NCI-H1417 treated with DMSO at 0.1 percent for 48 hours (cell line): ENCODE measurements at places on chromosomes 4 and X.

GRCh38 chrX:132119821-132120515 is 7.9 kb downstream of the FRMD7 start:
- no peak for DNase-seq

GRCh38 chr4:27414887-27415731 is 554.5 kb downstream of the STIM2 start:
- DNase-seq, result no peak

DNA sequence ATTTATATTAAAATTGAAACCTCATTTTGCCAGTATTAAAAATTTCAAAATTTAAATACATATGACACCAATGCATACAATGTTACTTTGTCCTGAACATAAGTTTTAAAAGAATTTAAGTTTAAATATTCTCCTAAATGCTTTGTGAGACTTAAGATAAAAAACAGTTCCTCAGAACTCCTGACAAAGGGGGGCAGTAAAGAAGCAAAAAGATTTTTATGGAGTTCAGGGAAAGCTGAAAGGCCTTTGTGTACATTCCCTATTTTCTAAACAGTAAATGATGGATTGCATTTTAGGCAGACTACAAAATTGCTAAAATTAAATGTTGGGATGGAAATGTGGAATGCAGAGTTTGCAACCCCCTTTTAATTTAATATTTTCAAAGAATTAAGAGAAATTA is 81.7 kb downstream of the SNCA start:
- DNase-seq, result no peak

DNA sequence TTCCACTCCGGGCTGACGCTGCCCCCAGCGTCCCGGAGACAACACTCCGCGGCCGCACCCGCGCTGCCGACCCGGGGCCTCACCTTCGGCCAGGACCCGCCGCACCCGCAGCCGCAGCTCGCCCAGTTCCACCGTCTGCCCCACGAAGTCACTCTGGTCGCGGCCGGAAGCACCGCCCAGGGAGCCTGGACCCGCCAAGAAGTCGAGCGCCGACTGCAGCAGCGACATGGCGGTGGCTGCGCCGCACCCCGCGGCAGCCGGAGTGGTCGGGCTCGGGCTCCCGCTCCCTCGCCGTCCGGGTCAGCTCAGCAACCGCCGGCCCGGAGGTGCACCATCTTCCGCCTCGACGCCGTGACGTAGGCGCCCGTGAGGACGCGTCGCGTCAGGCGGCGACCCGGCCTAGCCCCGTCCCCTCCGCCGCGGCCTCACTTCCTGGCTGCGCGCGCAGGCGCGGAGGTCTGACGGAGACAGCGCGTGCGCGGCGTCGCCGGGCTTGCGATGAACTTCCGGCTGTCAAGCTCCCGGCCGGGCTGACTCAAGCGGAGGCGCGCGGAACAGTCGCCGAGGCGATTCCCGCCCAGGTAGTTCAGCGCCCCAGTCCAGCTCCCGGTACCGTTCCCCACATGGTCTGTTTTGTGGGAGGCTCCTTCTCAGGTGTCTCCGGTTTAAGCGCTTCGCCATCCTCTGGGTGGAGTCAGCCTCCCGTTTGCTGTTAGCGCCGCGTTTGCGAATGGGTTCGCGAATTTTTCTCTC is at the start of the genes GAK and TMEM175:
TSS of gene GAK (minus strand) at position 357 of the 753 bp plus-strand sequence. CDS start at position 228, 129 bp downstream.
TSS of gene TMEM175 (plus strand) at position 501 of the 753 bp plus-strand sequence. CDS start 15,280 bp downstream, outside the sequence.
- DNase-seq, result peak; percentile 65

DNA sequence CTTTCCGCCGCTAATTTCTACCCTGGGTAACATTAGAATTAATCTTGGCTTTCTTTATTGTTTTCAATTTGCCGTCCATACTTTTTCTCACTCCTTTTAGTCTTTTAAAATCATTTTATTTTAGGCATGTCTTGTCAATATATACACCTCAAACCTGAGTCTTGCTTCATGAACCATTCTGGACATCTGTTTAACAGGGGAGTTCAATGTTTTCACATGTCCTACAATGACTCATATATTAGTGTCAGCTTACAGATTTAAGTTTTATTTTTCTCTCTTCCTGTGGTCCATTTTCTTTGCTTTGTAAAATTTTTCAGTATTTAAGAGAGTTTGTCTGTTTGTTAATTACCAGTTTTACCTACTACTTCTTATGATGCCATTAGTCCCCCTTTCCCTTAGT is 89.5 kb downstream of the LCORL start:
- no peak for DNase-seq

DNA sequence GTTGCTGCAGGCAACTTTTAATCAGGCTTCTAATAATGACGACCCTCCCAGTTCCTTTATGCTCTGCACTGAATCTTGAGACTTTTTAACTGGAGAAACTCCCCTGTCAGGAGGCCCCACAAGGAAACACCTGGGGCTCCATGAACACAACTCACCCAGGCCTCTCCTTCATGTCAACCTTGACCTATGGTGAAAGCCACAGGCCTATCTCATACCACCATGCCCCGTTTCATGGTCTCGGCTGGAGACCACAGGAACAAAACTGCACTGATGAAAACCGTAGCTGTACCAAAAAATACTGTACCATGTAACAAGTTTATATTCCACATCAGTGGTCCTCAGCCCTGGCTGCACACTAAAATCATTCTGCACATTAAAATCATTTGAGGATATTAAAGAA is 57.0 kb downstream of the ZNF827 start:
- DNase-seq, result no peak

DNA sequence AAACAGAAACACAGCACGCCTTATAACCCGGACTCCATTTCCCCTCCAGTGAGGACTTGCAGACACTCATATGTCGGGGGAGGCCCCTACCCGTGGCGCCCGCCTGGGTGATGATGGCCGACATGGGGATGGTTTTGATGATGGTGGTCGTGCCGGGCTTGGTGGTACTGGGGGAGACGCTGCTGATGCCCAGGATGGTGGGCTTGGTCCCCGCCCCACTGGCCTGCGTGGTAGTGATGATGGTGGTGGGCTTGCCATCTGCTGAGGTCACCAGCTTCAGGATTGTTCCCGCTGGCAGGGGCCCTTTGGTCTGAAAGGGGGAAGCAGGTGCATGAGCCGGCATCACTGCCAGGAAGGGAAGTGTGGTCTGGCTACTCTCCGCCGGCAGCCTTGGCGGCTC is 12.8 kb upstream of the RENBP start:
- DNase-seq, result no peak

- no peak for DNase-seq
These were observed 34.2 kb upstream of the CSN1S1 start for GRCh38 chr4:69896530-69897116.

DNA sequence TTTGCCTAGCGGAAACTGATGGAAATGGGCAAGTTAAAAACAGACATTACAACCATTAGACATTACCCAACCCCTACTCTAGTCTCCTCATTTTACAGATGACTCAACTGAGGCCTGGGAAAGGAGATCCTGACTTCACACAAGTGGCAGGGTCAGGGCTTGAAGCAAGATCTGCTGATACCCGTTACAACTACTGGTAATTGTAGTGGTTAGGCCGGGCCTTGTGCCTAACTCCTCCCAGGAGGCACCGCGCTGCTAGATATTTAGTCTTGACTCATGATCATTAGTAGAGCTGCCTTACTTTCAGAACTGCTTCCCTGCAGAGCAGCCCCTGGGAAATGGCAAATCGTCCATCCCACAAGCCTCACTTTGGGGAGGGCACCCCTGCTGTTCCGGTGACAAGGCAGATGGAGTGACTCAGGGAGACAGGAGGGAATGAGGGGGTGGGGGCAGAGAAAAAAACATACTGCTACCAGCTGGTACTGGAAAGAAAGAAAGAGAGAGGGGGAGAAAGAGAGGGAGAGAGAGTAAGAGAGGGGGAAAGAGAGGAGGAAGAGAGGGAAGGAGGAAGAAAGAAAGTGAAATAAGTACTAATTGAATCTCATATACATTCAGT is 12.2 kb downstream of the ARHGEF6 start:
- no peak for DNase-seq

DNA sequence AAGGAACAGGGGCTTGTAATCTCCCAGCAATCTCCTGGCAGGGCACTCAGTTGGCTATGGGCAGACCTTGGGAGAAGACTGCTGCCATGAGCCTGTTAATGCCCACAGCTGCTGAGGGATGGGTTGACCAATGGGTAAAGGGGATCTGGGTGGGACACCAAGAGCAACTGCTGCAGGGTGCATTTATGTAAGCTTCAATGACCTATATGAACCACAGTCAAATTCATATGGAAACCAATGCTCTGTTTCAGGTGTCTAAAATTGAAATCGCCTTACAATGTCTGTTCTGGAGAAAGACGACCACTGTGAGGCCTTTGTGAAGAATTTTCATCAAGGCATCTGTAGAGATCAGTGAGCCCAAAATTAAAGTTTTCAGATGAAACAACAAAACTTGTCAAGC is 6.1 kb downstream of the EPGN start:
- no peak for DNase-seq

DNA sequence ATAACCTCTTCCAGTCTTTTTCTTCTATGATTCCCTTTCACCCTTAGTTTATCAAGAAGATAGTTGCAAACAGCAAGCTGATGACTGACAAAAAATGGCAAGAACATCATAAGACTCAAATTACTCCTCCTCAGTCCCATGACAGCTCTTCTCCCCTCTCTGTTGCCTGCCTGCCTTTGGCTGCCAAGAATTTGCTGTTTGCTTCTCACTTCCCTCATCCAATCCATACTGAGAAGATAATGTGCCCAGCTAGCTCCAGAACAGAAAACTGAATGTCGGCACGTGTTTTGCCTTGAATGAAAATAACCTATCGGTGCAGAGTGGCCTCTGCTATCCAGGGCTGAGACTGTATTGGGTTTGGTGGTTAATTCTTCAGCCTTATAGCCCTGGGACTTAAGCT is 192.1 kb downstream of the PPARGC1A start:
- no peak for DNase-seq

GRCh38 chr4:47972721-47973120 is 43.8 kb downstream of the CNGA1 start:
- no peak for DNase-seq

- no peak for DNase-seq
These were observed 3.1 kb upstream of the TCEANC start for GRCh38 chrX:13649838-13650237.

- DNase-seq, result no peak
These were observed 89.7 kb downstream of the AMELX start for GRCh38 chrX:11382930-11383329.

GRCh38 chrX:21384178-21384577 is 10.0 kb downstream of the CNKSR2 start:
- DNase-seq, result no peak

DNA sequence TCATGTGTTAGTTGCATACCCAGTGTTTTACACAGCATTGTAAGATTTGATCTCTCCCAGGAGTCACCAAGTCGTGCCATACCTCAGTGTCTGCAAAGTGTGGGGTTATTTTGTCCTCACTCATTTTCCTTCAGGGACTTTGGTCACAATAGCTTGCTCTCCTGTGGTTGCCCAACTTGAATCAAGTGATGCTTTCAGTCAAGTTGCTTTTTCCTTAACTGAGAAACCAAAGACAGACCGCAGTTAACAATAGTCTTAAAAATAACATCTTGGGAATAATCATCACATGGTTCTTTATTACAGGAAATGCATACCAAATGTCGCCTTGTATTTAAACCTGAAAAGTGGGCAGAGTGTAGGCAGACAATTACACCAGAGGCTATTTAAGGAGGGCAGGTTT is 44.5 kb upstream of the NDP start:
- DNase-seq, result no peak

DNA sequence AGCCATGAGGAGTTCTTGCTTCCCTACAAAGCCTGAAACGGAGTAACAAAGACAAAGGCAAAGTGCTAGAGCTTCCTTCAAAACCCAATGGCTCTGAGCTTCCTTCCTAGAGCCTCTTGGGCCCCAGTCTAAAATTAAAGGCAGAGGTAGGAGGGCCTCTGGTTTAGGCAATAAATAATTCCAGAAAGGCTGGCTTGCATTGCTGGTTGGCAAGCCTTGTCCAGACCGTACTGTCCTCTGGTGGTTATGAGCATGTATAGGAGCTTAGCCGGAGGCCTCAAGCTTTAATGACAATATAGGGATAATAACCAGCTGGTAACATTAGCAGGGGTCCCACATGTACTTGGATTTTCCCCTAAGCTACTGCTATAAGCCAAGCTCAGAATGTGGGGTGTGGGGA is 237.3 kb downstream of the AR start:
- no peak for DNase-seq
